ENCODE measurements at places on chromosomes 5 and 9. TPM values are rescaled to one million over a fixed set of nuclear protein-coding genes. Genes with fewer than 3 reads are reported as not detected.

GRCh38 chr5:78779771-78780616 is 131.4 kb upstream of the LHFPL2 start:
- DNase-seq = no peak
- H3K36me3 ChIP-seq = no peaks in the 10 kb centered on the region
- H3K27ac ChIP-seq = no peak overlapping the region
- H3K4me3 ChIP-seq = no peak overlapping the region
- H3K27me3 ChIP-seq = no peaks in the 10 kb centered on the region
- H3K4me1 ChIP-seq = peaks cover 3% of the 10 kb centered on the region

CCNJL gene
- total RNA-seq = 0.38 TPM

GRCh38 chr9:137241490-137242268 is 592 bp downstream of the TUBB4B start:
- H3K4me3 ChIP-seq = peak overlapping the region; percentile 74
- peaks cover 21% of the 10 kb centered on the region for H3K36me3 ChIP-seq
- peak overlapping the region; percentile 94 for H3K27ac ChIP-seq
- no peak for DNase-seq
- H3K4me1 ChIP-seq = peaks cover 39% of the 10 kb centered on the region

KIF4B gene
- not detected for total RNA-seq

GRCh38 chr9:21465859-21466518 is 16.1 kb downstream of the IFNE start:
- no peak overlapping the region for H3K27ac ChIP-seq
- DNase-seq = no peak
- H3K36me3 ChIP-seq = no peaks in the 10 kb centered on the region
- H3K27me3 ChIP-seq = no peaks in the 10 kb centered on the region
- H3K4me3 ChIP-seq = no peak overlapping the region

GRCh38 chr9:16391369-16391768 is 479.1 kb downstream of the BNC2 start:
- no peak overlapping the region for H3K4me3 ChIP-seq
- H3K27ac ChIP-seq = no peak overlapping the region
- H3K27me3 ChIP-seq = no peaks in the 10 kb centered on the region
- DNase-seq = no peak
- no peaks in the 10 kb centered on the region for H3K36me3 ChIP-seq

GRCh38 chr5:120538644-120539043 is 74.5 kb downstream of the PRR16 start:
- H3K4me3 ChIP-seq = no peak overlapping the region
- no peaks in the 10 kb centered on the region for H3K36me3 ChIP-seq
- no peak overlapping the region for H3K27ac ChIP-seq
- no peaks in the 10 kb centered on the region for H3K4me1 ChIP-seq

GLRA1 gene
- total RNA-seq = not detected

GRCh38 chr5:163565492-163565891 is 60.1 kb downstream of the MAT2B start:
- no peak for DNase-seq
- no peak overlapping the region for H3K27ac ChIP-seq
- H3K4me1 ChIP-seq = peaks cover 11% of the 10 kb centered on the region
- peaks cover 31% of the 10 kb centered on the region for H3K27me3 ChIP-seq
- no peaks in the 10 kb centered on the region for H3K36me3 ChIP-seq

GRCh38 chr5:98468188-98468869 is 305.1 kb upstream of the RGMB start:
- no peaks in the 10 kb centered on the region for H3K27me3 ChIP-seq
- H3K27ac ChIP-seq = no peak overlapping the region
- H3K4me1 ChIP-seq = no peaks in the 10 kb centered on the region
- H3K4me3 ChIP-seq = no peak overlapping the region
- H3K36me3 ChIP-seq = no peaks in the 10 kb centered on the region

- H3K27ac ChIP-seq = no peak overlapping the region
- peaks cover 13% of the 10 kb centered on the region for H3K4me1 ChIP-seq
- peaks cover 28% of the 10 kb centered on the region for H3K36me3 ChIP-seq
- no peak for DNase-seq
- H3K27me3 ChIP-seq = no peaks in the 10 kb centered on the region
Observed at GRCh38 chr5:95895771-95896170, 65.9 kb downstream of the ELL2 start.

TAF11L11 gene
- total RNA-seq = not detected

SLC6A19 gene
- total RNA-seq = not detected

DNA sequence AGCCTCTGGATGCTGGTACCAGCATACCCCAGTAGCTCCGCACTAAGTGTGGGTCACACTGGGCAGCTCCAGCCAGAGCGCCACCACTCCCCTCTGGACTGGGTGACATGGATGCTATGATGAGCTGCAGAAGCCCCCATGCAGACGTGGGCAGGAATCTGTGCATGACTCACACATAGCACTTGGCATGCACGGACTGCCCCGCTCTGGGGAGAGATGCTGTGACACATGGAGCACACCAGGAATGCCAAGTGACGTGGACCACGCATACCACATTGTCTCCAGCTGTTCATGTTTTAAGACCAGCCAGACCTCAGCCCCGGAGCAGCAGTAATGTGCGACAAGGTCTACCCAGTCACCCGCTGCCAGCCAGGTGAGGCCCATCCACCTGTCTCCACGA is 64.1 kb downstream of the SEMA4D start:
- H3K27ac ChIP-seq = no peak overlapping the region
- no peaks in the 10 kb centered on the region for H3K27me3 ChIP-seq

DNA sequence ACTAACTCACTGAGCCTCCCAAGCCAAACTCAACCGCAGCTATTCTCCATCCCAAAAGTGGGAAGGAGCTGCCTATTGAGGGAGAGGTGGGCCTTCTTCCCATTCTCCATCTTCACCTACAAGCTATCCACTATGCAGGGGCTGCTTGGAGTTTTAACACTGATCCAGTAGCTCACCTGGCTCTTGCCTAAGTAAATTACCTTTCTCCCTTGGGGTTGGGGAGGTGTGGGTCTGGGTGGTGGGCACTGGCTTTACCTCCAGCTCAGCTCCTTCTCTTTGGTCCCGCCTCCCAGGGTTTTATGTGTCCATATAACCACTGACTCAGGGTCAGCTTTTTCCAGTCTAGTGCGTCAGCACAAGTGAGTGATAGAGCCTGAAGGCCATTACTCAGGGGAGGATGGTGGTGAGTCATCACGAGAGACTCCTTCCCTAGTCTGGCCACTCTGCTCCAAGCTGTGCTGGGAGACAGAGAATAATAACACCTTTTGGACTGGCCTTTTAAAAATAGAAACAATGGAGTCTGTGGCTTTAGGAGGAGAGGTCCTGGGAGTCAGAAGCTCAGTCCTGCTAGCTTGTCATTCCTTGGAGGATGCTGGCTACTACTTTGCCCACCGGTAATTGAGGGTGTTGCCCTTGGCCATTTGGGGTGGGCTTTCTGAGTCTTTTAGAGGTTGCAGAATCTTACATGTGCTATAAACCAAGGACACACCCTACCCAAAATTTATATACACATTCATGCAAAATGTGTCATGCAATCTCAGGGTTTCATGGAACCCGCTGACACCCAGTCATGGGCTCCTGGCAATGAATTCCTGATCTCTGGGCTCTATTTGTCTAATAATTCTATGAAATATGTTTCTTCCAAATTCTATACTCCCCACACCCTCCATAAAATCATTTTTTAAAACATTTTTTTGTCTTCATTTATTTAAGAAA is 35.6 kb upstream of the ATP6V1G1 start:
- H3K36me3 ChIP-seq = no peaks in the 10 kb centered on the region
- no peak for DNase-seq
- H3K27ac ChIP-seq = no peak overlapping the region
- no peak overlapping the region for H3K4me3 ChIP-seq
- H3K27me3 ChIP-seq = no peaks in the 10 kb centered on the region
- H3K4me1 ChIP-seq = no peaks in the 10 kb centered on the region

GRCh38 chr9:132488626-132489025 is 78.6 kb downstream of the CFAP77 start:
- no peaks in the 10 kb centered on the region for H3K4me1 ChIP-seq
- H3K36me3 ChIP-seq = no peaks in the 10 kb centered on the region
- no peaks in the 10 kb centered on the region for H3K27me3 ChIP-seq
- no peak overlapping the region for H3K4me3 ChIP-seq
- no peak overlapping the region for H3K27ac ChIP-seq

GRCh38 chr9:136361754-136362449 is 1.6 kb downstream of the DNLZ start:
- H3K4me3 ChIP-seq = no peak overlapping the region
- no peaks in the 10 kb centered on the region for H3K27me3 ChIP-seq
- no peak for DNase-seq
- H3K27ac ChIP-seq = no peak overlapping the region
- H3K36me3 ChIP-seq = no peaks in the 10 kb centered on the region
- H3K4me1 ChIP-seq = peaks cover 16% of the 10 kb centered on the region

ARHGEF37 gene
- 14.5 TPM for total RNA-seq

DNA sequence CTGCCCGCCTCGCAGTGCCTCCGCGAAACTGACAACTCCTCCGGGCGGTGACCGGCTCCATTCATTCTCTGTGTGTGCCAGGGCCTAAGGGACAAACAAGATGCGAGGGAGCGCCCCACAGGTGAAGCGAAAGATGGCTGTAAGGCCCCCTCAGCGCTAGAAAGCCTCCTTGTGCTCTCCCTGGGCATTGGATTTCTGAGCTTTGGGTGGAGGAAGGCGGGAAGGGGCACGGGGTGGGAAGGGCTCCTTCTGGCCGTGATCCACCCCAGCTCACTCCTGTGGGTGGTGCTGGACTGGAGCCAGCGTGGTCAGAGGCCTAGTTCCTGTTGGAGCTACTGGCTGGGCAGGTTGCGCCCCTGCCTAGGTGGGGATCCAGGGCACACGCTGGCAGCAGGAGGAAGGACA is 943 bp downstream of the GALNT12 start:
- H3K36me3 ChIP-seq = no peaks in the 10 kb centered on the region
- peak overlapping the region; percentile 83 for H3K27ac ChIP-seq
- DNase-seq = no peak
- no peaks in the 10 kb centered on the region for H3K27me3 ChIP-seq

- no peaks in the 10 kb centered on the region for H3K27me3 ChIP-seq
- no peaks in the 10 kb centered on the region for H3K36me3 ChIP-seq
- H3K4me1 ChIP-seq = peaks cover 40% of the 10 kb centered on the region
- H3K27ac ChIP-seq = peak overlapping the region; percentile 91
Observed at GRCh38 chr9:75112789-75113188, 24.5 kb downstream of the OSTF1 start.

DNA sequence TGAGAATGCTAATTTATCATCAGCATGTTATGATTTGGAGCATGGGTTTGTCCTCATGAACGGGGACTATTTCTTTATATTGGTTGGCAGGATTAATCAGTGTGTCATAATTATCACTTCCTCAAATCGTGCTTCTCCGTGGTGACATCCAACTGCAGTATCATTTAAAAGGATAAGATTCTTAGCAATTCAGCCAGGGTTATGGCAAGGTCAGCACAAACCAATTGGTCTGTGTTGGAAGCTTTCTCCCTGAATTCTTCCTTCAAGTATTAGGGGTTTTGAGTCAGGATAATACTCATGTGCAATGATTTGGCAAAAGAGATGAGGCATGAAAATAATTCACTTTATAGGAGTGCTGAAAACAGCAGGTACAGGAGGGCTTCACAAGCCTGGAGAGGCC is 5.5 kb upstream of the CAMLG start:
- no peaks in the 10 kb centered on the region for H3K36me3 ChIP-seq
- no peak for DNase-seq
- H3K4me3 ChIP-seq = no peak overlapping the region
- H3K27ac ChIP-seq = no peak overlapping the region
- no peaks in the 10 kb centered on the region for H3K27me3 ChIP-seq
- H3K4me1 ChIP-seq = no peaks in the 10 kb centered on the region

- no peak overlapping the region for H3K4me3 ChIP-seq
- no peaks in the 10 kb centered on the region for H3K4me1 ChIP-seq
- H3K36me3 ChIP-seq = no peaks in the 10 kb centered on the region
- H3K27ac ChIP-seq = no peak overlapping the region
Observed at GRCh38 chr9:37293664-37294524, 128.6 kb upstream of the GRHPR start.

DNA sequence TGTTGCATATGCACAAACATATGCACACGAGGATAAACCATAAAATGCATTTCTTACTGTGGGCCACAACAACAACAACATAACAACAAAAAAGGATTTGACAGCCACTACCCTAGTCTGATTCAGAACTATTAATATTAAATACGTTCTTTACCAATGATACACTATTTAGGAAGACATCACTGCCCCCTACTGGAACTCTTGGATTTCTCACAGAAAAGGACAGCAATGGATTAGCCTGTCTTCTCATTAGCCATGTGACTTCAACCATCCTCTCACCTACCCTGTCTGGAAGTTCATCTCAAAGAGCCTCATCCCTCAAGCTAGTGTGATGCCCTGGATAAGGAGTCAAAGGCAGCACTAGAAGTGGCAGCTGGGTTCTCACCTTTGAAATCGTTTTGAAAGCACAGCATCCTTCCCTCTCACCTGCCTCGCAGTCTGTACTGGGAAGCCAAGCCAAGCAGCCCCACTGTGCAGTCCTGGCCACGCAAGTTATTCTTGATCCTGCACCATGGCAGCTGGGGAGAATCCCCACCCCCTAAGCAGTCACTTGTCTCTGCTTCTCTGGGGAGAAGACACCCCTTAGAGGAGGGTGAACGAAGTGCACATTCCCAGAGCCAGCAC is 64.6 kb downstream of the SH3TC2 start:
- H3K4me3 ChIP-seq = no peak overlapping the region
- no peak overlapping the region for H3K27ac ChIP-seq
- H3K4me1 ChIP-seq = no peaks in the 10 kb centered on the region
- no peaks in the 10 kb centered on the region for H3K27me3 ChIP-seq
- DNase-seq = no peak

RFX3 gene
- total RNA-seq = 6.5 TPM

GRCh38 chr5:124352312-124352711 is 394.1 kb downstream of the ZNF608 start:
- no peak overlapping the region for H3K4me3 ChIP-seq
- H3K36me3 ChIP-seq = no peaks in the 10 kb centered on the region
- H3K4me1 ChIP-seq = no peaks in the 10 kb centered on the region
